ENCODE measurements at places on chromosomes 5 and 9. TPM values are rescaled to one million over a fixed set of nuclear protein-coding genes. Genes with fewer than 3 reads are reported as not detected.

DNA sequence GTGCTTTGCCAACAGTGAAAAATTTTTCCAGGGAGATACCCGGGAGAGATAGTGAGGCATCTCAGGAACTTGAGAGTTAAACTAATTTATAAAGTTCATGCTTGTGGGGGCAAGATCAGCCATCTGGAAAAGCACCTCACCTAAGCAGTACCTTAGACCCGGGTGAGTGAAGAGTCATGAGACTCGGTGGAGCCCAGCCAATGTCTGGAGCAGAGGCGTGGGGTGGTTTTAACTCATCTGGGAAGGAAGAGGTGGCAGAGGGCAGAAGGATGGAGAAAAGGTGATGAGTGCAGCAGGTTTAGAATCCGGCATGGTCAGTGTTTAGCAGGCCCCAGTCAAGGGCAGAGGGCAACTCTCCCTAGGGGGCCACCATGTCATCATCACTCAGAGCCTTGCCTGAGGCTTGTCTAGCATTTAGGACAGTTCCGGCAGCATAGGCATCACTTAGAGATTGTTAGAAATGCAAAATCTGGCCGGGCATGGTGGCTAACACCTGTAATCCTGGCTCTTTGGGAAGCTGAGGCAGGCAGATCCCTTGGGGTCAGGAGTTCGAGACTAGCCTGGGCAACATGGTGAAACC is 4.3 kb upstream of the RNF183 start:
- no peak for DNase-seq

GRCh38 chr9:89975630-89976029 is 370.8 kb downstream of the GADD45G start:
- no peak for DNase-seq

The BAAT gene
- total RNA-seq: not detected

The IRX1 gene
- 14.4 TPM for total RNA-seq

DNA sequence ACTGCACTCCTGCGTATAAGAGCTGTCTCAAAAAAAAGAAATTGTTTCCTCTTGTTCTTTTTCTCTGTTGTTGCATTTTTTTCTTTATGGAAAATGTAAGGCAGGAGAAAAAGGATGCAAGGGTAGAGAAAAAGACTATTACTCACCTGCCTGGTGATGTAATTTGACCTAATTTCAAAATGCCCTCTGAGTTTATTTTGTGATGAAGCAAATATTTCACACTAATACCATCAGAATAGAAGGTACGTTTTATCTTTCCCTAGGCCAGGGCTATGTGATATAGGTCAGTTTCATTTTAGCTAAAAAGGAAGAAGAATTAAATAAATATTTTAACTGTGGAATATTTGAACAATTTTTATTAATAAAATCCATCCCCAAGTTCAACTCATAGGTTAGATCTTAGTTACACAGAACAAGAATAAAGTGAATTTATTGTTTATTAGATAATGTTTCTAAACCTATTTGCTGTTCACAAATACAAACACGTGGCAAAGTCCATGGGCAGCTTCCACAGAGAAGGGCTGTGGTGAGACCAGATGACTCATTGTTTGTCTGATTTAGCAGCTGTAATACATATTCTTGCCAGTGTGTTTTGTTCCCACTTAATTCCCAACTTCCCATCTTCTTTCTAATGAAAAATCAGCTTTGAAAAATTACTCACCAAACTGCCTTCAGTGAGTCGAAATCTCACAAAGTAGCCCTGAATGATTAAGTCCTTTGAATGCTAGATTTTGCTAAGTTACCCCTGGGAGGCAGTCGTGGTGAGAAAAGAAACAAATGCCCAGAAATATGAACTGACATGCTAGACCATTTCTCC is 52.8 kb upstream of the CCDC112 start:
- DNase-seq: peak; percentile 37

The SPATA31C1 gene
- total RNA-seq: not detected

DNA sequence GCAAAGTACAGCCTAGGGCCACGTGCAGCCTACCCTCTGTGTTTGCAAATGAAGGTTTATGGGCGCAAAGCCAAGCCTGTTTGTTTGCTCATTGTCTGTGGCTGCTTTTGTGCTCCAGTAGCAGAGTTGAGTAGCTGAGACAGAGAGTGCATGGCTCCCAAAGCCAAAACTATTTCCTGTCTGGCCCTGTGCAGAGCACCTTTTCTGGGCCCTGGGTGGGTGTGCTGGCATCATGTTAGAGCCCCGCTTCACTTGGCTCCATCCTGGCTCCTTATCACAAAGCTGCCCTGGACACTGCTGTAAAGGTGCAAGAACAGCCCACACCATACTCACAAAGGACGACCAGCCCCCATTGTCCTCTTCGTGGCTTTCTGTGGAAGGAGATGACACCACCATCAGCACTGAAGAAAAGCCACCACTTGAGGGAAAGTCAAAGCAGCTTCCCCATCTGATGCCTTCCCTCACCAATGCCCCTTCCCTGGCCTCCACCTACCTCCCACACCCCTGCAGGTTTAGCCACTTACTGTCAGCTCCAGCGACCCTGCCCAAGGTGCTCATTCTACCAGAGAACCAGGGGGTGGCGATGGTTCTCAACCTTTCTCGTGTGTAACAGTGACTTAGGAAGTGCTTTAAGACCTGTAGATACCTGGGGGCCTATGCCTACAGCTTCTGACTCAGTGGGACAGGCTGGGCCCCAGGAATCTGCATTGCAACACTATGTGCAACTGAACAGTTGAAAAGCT is 23.4 kb downstream of the LCP2 start:
- no peak for DNase-seq

- DNase-seq: no peak
Observed at GRCh38 chr5:116076496-116076895, 8.3 kb upstream of the COMMD10 start.

The SPINK4 gene
- total RNA-seq: not detected

DNA sequence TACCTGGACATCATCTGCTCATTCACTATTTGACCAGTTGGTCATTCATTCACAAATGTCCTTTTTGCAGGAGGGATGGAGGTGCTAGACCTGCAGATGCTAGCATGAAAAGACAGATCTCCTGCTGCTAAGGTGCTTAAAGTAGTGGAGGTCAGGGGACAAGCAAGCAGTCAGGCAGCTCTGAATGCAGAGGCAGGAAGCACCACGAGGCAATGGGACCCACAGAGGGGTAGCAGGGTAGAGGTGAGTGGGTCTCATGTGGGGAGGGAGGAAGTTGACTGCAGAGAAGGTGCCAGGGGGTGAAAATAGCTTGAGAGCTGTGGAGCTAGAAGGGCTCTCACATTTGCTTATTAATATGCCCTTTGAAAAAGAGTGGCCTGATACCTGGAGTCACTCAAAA is 25.2 kb downstream of the FXN start:
- no peak for DNase-seq

The PPP2R2B gene
- 2.2 TPM for total RNA-seq

DNA sequence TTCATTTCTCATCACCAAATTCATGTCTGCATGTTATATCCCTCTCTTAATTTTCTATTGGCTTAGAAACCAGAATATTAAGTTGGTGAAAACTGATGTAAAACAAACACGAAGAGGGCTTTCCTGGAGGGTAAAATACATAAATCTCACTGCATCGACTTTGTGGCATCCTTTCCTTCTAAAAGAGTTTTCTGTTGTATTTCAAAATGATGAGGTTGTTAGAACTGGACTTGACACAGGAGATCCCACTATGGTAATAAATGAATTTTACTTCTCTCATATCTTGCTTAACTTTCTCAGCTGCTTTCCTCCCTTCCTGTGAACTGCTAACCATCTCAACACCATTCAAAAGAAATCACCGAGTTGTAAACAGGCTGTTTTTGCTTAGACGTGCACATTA is 162.0 kb upstream of the TRPC7 start:
- DNase-seq: no peak

GRCh38 chr5:113063927-113064326 is 87.3 kb downstream of the DCP2 start:
- no peak for DNase-seq

Measured in skin of body (tissue), 3 donors.